Smooth muscle cell of bladder (primary cell): ENCODE measurements at places on chromosomes 12 and 14. TPM values are rescaled to one million over a fixed set of nuclear protein-coding genes. Genes with fewer than 3 reads are reported as not detected.

The TMEM132C gene
- total RNA-seq = not detected in 2 replicates

The KRT6C gene
- total RNA-seq = not detected in 2 replicates

The ANO2 gene
- total RNA-seq = 0.18 TPM in 1 of 2 replicates, not detected in the other

The ARHGAP9 gene
- total RNA-seq = 0.09 and 0.28 TPM in 2 replicates

The TCL1B gene
- total RNA-seq = not detected in 2 replicates

The TOMM20L gene
- not detected in 2 replicates for total RNA-seq

The RIC8B gene
- 8.8 and 11.9 TPM in 2 replicates for total RNA-seq

The KRT73 gene
- total RNA-seq = not detected in 2 replicates

The RILPL1 gene
- 5.0 and 9.5 TPM in 2 replicates for total RNA-seq

The SLC5A8 gene
- not detected in 2 replicates for total RNA-seq

The ACOT6 gene
- total RNA-seq = not detected in 2 replicates

The MDGA2 gene
- under 0.01 TPM in 2 replicates for total RNA-seq

The CMKLR1 gene
- 0.09 and 0.14 TPM in 2 replicates for total RNA-seq

The PTPRQ gene
- 1.8 and 2.8 TPM in 2 replicates for total RNA-seq

The LTB4R2 gene
- total RNA-seq = 1.6 and 2.7 TPM in 2 replicates

The MEG3 gene
- 145 and 252 TPM in 2 replicates for total RNA-seq

The TAS2R20 gene
- total RNA-seq = 2.2 and 2.4 TPM in 2 replicates

The JPH4 gene
- not detected in 2 replicates for total RNA-seq

The RERG gene
- 0.28 TPM in 2 replicates for total RNA-seq

The TIMELESS gene
- total RNA-seq = 2.1 and 3.6 TPM in 2 replicates

The GARIN6 gene
- not detected in 2 replicates for total RNA-seq

The GPR84 gene
- 0.09 TPM in 1 of 2 replicates, not detected in the other for total RNA-seq

The GPR65 gene
- total RNA-seq = under 0.01 and 0.28 TPM in 2 replicates

The RNASE7 gene
- not detected in 2 replicates for total RNA-seq

The KRT82 gene
- total RNA-seq = not detected in 2 replicates

The CLEC4D gene
- total RNA-seq = not detected in 2 replicates

The SYNDIG1L gene
- not detected in 2 replicates for total RNA-seq

The APOF gene
- not detected in 2 replicates for total RNA-seq

The CIDEB gene
- 1.00 and 1.8 TPM in 2 replicates for total RNA-seq

The KCNJ8 gene
- total RNA-seq = 10.8 and 19.8 TPM in 2 replicates

The NGB gene
- total RNA-seq = not detected in 2 replicates

The CRIP2 gene
- 22.7 and 23.2 TPM in 2 replicates for total RNA-seq

The ZNF740 gene
- 13.2 and 16.2 TPM in 2 replicates for total RNA-seq

The RAD9B gene
- 0.14 and 0.46 TPM in 2 replicates for total RNA-seq

The AQP2 gene
- not detected in 2 replicates for total RNA-seq

The TAS2R19 gene
- total RNA-seq = 4.0 and 4.1 TPM in 2 replicates

The TAS2R46 gene
- 1.3 and 1.8 TPM in 2 replicates for total RNA-seq

The TMEM229B gene
- total RNA-seq = 0.57 and 1.0 TPM in 2 replicates

The ASB2 gene
- 0.28 and 0.55 TPM in 2 replicates for total RNA-seq

The SERPINA10 gene
- total RNA-seq = not detected in 2 replicates

The GALNT9 gene
- 0.14 and 0.28 TPM in 2 replicates for total RNA-seq

The EPYC gene
- 0.09 TPM in 1 of 2 replicates, not detected in the other for total RNA-seq

The POTEM gene
- total RNA-seq = not detected in 2 replicates

The KLHDC1 gene
- 3.4 and 4.0 TPM in 2 replicates for total RNA-seq

The NT5DC3 gene
- total RNA-seq = 3.4 and 6.2 TPM in 2 replicates

The PRPH gene
- total RNA-seq = 0.28 and 0.46 TPM in 2 replicates

The SYT1 gene
- 1.6 and 2.0 TPM in 2 replicates for total RNA-seq

The BHLHE41 gene
- total RNA-seq = 0.43 and 2.5 TPM in 2 replicates

The TRAFD1 gene
- 55.8 and 55.9 TPM in 2 replicates for total RNA-seq

The FGF6 gene
- not detected in 2 replicates for total RNA-seq

The DEPDC4 gene
- 0.55 and 0.71 TPM in 2 replicates for total RNA-seq

The SVOP gene
- total RNA-seq = not detected in 2 replicates

The AJUBA gene
- total RNA-seq = 31.0 and 47.3 TPM in 2 replicates

The PPP4R4 gene
- total RNA-seq = 1.7 and 4.1 TPM in 2 replicates

The COCH gene
- 0.14 and 0.18 TPM in 2 replicates for total RNA-seq

The OAS3 gene
- total RNA-seq = 1.0 and 1.6 TPM in 2 replicates

The NINJ2 gene
- total RNA-seq = 1.8 and 3.1 TPM in 2 replicates

The CCDC177 gene
- under 0.01 TPM in 2 replicates for total RNA-seq

The SPIC gene
- total RNA-seq = not detected in 2 replicates
